ENCODE measurements at places on chromosomes 3 and 15. TPM values are rescaled to one million over a fixed set of nuclear protein-coding genes. Genes with fewer than 3 reads are reported as not detected.
A peak's percentile ranks its signal among the peaks of the same experiment; 100 is the strongest.

DNA sequence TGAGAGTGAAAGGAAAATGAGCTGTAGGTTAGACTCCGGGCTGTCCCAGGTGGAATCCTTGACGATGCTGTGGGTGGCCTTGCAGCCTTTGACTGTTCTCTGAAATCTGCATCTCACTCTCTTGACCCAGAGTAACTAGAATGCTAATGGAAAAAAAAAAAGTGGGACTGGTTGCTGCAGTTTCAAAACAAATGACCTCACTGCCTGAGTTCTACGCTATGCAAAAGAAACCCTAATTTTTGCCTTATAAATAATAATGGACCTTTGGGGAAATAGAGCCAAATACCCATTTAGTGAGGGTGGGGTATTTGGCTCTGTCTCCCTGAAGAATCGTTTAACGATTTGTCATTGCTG is 309.7 kb upstream of the C2CD4B start:
- no peak overlapping the region for H3K4me3 ChIP-seq
- H3K36me3 ChIP-seq = no peaks in the 10 kb centered on the region

- H3K27me3 ChIP-seq = no peaks in the 10 kb centered on the region
- peak; percentile 96 for DNase-seq
- peak overlapping the region; percentile 75 for H3K27ac ChIP-seq
- no peak overlapping the region for H3K4me3 ChIP-seq
- peaks cover 13% of the 10 kb centered on the region for H3K4me1 ChIP-seq
Observed at GRCh38 chr15:31236184-31237042, 90.2 kb upstream of the KLF13 start.

DNA sequence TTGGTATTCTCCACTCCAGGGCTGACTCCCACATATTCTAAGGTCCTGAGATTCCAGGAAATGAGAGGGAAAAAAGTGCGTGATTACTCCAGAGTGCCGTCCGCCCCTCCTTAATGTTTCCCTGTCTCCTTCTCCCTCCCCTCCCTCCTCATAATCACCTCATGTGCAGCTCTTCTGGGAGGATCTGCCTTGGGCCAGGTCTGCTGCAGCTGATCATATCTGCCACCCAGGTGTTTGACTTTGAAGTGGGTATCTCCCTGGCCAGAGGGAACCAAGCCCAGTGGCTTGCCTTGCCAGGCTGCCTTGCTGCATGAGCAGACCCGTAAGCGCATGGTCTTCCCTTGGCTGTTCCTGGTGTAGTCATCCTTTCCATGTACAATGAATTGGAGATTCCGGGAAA is 28.1 kb upstream of the LRTM1 start:
- no peaks in the 10 kb centered on the region for H3K36me3 ChIP-seq
- no peak for DNase-seq
- H3K27ac ChIP-seq = no peak overlapping the region
- H3K4me1 ChIP-seq = peaks cover 20% of the 10 kb centered on the region
- H3K4me3 ChIP-seq = no peak overlapping the region
- no peaks in the 10 kb centered on the region for H3K27me3 ChIP-seq

- peaks cover 31% of the 10 kb centered on the region for H3K27me3 ChIP-seq
- no peak within 1 kb of the TSS for H3K27ac ChIP-seq
- H3K4me1 ChIP-seq = no peaks in the 10 kb centered on the region
- DNase-seq = peak; percentile 4
- no peaks in the 10 kb centered on the region for H3K36me3 ChIP-seq
Observed at GRCh38 chr15:88256279-88257230, at the start of gene NTRK3. TSS of gene NTRK3 (minus strand) at chr15:88256739. CDS start at chr15:88256153, 586 bp downstream.

DNA sequence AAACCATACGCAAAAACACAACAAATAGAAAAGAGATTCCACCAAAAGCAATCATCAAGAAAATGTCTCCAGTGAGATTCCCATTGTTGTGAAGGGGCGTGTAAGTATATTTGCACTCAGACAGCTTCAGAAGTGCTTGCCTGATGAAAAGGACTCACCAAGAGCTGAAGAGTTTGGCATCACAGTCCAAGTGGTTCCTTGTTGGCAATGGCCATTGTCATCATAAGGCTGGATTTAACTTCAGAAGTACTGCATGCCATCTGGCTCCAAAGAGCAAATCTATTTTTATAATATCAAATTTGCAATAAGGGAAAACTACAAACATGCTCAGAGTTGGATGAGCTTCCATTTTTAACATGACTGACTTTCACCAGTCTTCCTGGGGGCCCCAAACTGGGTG is 505.3 kb upstream of the NR2F2 start:
- H3K27ac ChIP-seq = no peak overlapping the region
- no peaks in the 10 kb centered on the region for H3K27me3 ChIP-seq
- H3K36me3 ChIP-seq = no peaks in the 10 kb centered on the region
- H3K4me3 ChIP-seq = no peak overlapping the region

- H3K4me3 ChIP-seq = peak overlapping the region; percentile 72
- H3K27ac ChIP-seq = peak overlapping the region; percentile 72
- peak; percentile 77 for DNase-seq
- H3K27me3 ChIP-seq = no peaks in the 10 kb centered on the region
Observed at GRCh38 chr3:73624017-73624820, 522 bp downstream of the PDZRN3 start.

- H3K4me3 ChIP-seq = no peak overlapping the region
Observed at GRCh38 chr3:5057857-5058324, 64.2 kb upstream of the ARL8B start.

SI gene
- total RNA-seq = not detected

PIGZ gene
- total RNA-seq = 0.51 TPM

SLC24A5 gene
- not detected for total RNA-seq
